ENCODE measurements at places on chromosomes 2 and 18.

DNA sequence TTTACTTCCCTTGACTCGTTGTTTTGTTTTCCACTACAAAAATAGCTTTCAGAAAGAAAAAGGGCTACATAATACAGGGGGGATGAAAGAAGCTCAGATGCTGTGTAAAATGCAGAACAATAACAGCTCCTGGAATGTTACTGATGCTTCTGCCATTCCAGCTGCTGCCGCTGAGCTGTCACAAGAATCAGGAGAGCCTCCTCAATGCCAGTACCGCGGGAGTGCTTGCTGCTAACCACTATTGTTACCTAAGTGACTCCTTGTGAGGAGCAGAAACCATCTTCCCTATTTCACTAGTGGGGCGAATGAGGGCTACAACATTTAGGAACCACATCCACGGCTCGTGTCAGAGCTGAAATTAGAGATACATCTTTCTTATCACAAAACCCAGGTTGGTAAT is 384.8 kb downstream of the GALR1 start:
- no peak for DNase-seq

- DNase-seq: no peak
These were observed 74.8 kb upstream of the ST6GAL2 start for GRCh38 chr2:106960683-106961161.

DNA sequence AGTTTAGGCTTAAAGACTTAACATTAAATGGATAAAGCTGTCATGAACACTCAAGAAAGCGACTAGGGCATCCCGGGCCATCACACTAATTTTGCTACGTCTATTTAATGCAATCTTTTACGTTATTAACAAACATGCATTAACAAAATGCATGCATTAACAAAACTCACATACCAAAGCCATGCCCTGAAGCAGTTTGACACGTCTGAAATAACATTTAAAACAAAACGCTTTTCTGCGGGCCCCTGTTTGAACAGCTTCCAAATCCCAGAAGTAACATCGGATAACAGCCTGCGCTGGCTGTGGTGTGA is 458 bp downstream of the B4GALT6 start:
- DNase-seq: no peak

DNA sequence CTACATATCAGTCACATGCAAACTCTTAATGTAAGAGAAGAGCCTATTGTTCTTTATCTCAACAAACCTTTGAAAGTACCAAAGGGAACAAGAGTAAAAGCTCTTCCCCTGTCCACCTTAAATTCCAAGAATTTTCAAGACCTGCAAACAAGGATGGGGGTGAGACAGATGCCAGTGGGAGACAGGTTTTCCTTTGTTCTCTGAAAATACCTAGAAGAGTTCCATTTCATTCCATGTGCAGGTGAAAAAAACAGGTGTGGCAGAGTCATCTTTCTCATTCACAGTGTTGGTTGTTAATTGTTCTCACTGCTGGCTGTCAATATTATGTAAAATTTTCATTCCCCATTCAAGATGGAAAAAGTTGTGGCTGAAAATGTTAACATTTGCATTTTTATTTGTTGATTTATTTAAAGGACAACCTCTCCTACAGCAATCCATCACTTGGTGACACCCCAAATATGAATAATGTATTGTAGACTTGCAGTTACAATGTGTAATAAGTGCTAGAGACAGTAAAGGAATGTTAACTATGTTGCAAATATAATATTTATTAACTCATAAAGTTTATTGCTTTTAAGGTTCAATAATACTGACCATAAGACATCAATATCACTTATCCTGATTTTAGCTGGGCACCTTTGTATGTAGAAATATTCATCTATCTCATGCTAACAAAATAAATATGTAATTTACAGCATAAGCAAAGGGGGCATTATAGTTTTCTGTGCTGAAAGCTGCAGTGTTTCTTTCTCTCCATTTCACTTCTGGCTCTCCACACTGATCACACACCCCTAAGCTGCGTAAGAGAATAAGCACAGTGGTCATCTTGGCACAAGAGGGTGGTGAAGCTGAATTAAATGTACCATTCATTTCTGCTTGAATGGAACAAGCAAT is 347.0 kb downstream of the KIAA1328 start:
- DNase-seq: no peak

GRCh38 chr2:167411367-167411766 is 523.1 kb downstream of the XIRP2 start:
- no peak for DNase-seq

GRCh38 chr2:181613241-181613640 is 43.7 kb downstream of the CERKL start:
- no peak for DNase-seq

- no peak for DNase-seq
These were observed 60.9 kb upstream of the MGAT5 start for GRCh38 chr2:134193006-134193405.

DNA sequence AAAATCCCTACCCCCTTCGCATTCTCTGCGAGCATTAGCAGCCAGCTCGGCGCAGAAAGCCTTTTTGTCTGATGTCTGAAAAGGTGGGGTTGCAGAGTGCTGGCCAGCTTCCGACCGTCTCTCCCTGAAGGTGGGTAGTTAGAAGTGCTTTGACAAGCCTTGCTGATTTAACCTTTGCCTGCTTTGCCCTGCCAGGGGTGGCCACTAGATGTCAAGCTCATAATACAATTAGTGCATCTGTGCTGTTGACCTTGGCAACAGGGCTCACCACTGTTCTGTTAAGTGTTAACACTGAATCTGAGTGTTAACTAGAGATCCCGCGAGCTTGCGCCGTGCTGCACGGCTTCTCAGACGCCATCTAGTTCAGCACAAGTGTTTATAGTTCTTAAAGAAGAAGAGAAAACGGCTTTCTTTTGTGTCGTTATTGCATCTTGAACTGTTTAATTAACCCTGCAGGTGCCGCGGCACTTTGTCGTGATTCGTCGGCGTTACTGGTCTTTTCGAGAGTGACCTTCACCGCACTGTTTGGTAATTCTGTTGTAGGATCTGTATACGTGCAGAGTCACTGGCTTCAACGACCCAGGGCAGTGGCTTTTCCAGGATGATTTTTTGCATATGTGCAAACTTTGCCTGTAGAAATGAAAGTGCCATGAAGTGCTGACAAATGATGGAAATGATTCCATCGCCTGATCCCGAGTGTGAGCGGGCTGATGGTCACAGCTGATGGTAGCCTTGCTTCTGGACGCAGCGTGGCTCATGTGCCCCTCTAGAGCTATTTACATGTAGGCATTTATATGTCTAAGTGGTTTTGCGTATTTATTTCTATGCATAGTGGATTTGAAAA is 5.5 kb downstream of the SALL3 start:
- DNase-seq: no peak

GRCh38 chr2:104952976-104953375 is 84.9 kb upstream of the MRPS9 start:
- no peak for DNase-seq

GRCh38 chr18:56235481-56236013 is 402.8 kb downstream of the TXNL1 start:
- no peak for DNase-seq

GRCh38 chr18:79542876-79543750 is 136.5 kb upstream of the CTDP1 start:
- no peak for DNase-seq

DNA sequence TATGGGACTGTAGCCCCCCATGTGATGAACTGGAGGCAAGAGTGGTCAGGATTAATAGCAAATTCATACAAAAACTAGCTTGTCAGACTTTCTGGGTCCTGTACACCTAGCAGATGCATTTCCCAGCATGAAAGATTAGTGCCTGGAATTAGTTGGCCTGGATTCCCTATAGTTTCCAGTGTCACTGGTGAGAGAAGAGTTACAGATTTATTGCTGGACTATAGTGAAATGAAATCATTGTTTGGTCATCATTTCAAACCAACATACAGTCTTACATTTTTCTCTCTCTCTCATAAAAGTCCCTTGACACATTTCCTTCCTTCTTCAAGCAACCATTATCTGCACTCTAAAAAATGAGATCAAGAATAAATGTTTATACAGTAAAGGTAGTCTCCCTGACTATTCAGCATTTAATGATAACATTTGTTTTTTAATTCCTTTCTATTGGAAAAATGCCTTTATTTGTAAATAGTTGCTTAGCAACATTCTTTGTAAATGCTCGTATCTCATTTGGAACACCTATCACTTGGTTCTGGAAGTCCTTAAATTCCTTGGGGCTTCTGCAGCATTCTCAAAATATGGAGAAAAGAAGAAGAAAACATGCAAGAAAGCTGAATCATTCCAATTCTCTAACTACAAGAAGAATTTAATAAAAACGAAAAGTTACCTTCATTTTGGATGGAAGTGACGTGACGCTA is 144.4 kb downstream of the MREG start:
- no peak for DNase-seq

- no peak for DNase-seq
These were observed 32.2 kb upstream of the MAT2A start for GRCh38 chr2:85506768-85507181.

DNA sequence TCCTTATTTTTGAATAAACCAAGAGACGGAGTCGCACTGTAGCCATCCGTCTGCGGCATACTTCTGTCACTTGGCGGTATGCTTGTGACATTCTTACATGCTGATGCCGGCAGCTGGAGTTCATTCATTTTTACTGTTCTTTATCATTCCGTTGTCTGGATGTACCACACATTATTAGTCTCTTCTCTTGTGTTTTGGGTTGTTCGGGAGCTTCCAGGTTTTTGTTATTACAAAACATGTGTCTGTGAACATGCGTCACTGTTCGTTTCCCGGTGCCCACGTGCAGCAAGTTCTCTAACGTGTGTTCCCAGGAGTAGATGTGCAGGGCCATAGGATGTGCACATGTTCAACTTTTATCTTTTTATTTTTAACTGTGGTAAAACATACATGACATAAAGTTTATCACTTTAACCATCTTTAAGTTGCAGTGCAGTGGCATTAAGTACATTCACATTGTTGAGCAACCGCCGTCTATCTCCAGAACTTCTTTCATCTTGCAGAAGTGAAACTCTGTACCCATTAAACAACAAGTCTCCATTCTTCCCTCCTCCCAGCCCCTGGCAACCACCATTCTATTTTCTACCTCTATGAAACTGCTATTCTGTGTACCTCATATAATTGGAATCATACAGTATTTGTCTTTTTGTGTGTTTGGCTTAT is 40.1 kb downstream of the MTCL1 start:
- DNase-seq: no peak

DNA sequence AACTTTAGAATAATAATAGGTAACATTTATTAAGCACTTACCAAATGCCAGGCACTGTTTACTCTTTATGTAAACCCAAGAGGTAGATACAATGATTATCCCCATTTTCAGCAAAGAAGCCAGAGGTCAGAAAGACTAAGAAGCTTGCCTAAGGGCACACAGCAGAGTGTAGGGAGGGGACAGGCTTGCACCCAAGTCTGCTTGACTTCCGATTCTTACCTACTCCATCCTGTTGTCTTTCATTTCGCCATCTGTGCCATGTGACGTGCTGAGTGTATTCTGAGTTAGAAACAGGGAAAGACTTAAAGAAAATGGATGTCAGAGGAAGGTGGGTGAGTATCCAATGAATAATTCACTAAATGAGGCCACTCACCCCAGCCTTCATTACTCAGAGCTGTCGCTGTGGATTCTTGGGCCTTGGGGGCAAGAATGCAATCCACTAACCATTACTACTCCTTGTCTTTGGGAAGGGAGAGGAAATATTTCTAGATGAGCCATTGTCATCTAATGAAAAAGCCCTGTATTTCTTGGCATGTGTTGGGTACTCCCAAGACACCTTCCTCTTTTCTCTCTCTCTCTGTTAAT is 76.4 kb upstream of the BCL11A start:
- DNase-seq: no peak

DNA sequence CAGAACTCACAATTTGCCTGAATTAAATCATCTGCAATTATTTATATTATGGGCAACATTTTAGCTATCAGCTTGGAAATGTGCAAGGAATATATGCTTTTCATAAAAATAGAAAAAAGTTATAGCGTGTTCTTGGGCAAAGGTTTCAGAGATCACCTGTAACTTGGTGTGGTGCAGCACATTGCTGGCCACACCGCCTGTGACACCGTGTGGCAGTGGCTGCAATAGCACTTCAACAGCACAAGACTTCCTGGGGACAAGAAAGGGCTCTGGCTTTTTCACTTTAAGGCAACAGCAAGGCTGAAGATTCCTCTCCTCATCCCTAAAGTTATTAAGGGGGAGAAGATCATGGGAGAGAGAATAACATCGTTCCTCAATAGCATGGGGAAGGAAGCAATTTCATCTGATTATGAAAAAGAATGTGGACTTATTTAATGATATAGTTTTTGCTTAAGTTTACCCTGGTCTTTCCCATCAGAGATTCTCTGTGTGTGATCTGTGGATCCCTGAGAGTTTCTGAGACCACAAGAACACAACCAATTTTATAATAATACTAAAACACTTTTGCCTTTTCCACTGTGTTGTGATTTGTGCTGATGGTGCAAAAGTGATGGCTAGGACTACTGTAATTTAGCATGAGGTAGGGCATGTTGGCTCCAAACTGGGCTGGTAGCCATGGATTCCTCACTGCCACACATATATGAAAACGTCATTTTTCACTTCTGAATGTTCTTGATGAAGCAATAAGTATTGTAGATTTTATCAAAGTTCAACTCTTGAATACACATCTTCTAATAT is 15.0 kb upstream of the SERPINB3 start:
- DNase-seq: no peak

DNA sequence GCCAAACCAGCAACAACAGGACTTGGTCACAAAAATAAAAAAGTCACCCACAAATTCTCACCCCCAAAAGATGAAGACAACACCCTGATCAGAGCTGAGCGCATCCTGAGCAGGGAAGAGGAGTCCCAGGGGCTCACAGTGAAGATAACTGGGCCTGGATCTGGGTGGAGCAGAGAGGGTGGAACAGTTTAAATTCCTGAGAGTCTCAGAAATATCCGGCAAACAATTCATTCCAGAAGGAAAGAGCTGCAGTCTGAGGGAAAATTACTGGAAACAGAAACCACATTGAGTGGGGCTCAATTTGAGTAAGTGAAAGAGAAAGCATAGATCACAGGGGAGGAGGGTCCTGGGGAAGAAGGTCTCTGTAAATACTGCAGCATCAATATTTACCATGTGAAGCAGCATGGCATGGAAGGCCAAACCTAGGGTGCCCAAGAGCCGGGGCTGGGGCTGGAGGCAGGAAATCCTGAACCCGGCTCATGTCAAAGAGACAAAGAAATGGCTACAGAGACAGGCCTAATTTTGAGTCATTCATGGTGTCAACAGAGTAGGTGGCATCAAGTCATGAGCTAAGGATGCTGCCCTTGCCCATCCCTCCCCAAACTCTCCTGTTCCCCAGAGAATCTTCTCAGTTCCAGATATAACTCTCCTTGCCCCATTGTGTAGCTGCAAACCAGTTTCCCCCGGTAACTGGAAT is 61.4 kb upstream of the ZBTB7C start:
- no peak for DNase-seq
